ENCODE measurements at places on chromosomes 4 and X.

- DNase-seq, result no peak
These were observed 110.4 kb upstream of the EDNRA start for GRCh38 chr4:147370473-147370872.

GRCh38 chrX:100979881-100980607 lies 10.5 kb downstream of the ARL13A start:
- no peak for DNase-seq

DNA sequence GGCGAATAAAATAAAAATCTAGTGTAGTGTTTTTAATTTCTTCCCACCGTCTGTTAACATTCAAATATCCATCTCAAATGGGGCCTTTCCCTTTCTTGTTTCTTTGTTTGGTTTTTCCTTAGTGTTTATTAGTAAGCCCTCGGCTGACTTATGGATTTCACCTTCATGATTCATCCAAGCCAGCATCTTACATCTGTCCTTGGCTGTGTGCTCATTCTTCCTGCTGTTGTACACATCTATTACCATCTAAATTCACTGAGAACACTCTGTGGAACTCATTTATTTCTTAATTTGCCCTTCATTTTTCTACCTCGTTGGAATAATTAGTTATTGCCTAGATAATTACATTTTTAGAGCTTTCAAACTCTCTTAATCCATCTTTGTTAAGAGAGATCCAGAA lies 84.9 kb downstream of the SPCS3 start:
- DNase-seq, result no peak

- DNase-seq, result no peak
These were observed 66.7 kb upstream of the MTNR1A start for GRCh38 chr4:186621959-186622553.
